ENCODE measurements at places on chromosomes 7 and 10.

GRCh38 chr7:37247861-37248260 lies 200.8 kb downstream of the ELMO1 start:
- DNase-seq = no peak

GRCh38 chr7:129875745-129876411 lies 76.9 kb downstream of the UBE2H start:
- DNase-seq = no peak

- DNase-seq = no peak
Measured at GRCh38 chr7:155848691-155849669, 36.7 kb upstream of the SHH start.

- DNase-seq = no peak
Measured at GRCh38 chr10:88883448-88883809, 3.4 kb downstream of the STAMBPL1 start.

- DNase-seq = no peak
Measured at GRCh38 chr7:149097088-149097487, 6.6 kb upstream of the ZNF786 start.

DNA sequence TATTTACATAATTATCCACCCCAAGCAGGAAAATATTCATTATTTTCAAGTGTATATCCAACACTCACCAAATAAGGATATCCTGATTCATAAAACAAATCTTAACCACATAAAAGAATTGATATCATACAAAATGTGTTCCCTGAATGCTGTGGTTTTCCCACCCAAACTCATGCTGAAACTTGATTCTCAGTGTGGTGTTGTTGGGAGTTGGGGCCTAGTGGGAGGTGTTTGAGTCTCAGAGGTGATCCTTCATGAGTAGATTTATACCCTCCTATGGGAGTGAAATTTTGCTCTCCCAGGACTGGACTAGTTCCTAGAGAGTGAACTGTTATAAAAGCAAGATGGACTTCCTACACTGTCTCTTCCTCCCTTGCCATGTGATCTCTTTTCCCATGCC lies 1028.3 kb downstream of the SORCS1 start:
- no peak for DNase-seq

DNA sequence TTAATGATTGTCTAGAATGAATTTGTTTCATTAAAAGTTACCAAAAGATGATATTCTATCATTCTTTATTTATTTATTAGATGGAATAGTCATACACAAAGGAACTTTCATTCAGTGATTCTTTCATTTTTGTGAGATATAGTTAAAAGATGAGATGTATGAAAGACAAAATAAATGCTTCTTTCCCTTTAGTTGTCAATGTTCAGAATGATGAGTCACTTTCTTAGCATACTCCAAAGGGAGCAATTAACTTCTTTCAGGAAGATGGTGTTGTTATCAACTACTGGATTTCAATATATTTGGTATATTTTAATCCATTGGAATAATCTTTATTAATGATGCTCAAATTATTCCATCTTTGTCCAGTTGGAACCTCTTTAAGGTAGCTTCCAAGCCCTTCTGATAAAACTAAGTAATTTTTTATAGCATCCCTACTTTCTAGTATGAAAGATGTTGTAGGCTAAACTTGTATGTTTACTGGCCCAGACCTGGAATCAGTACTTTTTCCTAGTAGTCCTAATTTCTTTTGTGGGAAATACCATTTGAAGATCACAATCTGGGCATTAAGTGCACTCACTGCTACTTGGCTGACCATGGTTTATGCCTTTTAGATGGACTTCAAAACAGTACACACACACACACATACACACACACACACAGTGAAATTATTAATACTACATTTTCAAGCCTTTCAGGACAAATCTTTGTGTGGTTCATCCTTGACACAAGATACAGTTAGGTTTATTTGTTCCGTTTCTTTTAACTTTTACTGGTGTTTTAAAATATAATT lies 2.5 kb downstream of the GIMAP7 start:
- no peak for DNase-seq

GRCh38 chr10:31146491-31147209 lies 115.0 kb upstream of the ZNF438 start:
- no peak for DNase-seq

GRCh38 chr7:43390576-43390975 lies 192.3 kb upstream of the STK17A start:
- no peak for DNase-seq

- no peak for DNase-seq
Measured at GRCh38 chr7:98678215-98678614, 61.1 kb downstream of the NPTX2 start.

- DNase-seq = no peak
Measured at GRCh38 chr7:29077176-29077575, 69.2 kb downstream of the CPVL start.

DNA sequence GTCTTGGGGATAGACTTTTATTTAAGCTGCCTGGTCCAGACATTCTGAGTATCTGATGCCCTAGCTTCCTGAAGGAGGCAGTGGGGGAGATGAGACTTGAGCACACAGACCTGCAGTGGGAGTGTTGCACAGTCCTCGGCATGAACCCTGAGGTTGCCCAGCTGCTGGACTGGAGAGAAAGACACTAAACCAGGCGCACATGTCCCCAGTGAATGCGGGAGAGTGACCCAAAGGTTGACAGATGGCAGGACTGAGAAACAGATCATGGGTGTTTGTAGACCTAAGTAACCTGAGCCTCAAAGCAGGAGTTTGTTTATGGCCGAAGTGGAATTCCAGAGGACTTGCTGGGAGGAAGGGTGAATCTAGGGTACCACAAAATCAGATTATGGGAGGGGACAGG lies 15.7 kb upstream of the MSRB2 start:
- no peak for DNase-seq

GRCh38 chr7:32167815-32168214 lies 97.6 kb upstream of the PDE1C start:
- no peak for DNase-seq

- DNase-seq = no peak
Measured at GRCh38 chr7:100170101-100170897, 1.9 kb upstream of the GAL3ST4 start.

- DNase-seq = no peak
Measured at GRCh38 chr7:140042386-140042670, 20.4 kb downstream of the PARP12 start.

DNA sequence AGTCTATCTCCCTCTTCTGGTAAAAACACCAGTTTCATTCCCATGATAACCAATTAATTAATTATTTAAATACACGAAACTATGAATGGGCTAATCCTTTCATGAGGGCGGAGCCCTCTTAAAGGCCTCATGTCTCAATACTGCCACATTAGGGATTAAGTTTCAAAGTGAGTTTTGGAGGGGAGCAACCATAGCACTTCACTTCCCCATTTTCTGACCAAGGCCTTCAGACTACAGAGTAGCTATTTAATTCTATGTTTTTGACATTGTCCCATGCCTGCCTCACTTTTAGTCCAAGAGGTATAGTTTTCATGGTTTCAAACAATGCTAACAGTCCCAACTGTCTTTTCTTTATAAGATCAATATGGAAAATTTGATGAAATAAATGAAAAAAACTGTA lies 618.6 kb downstream of the ZWINT start:
- no peak for DNase-seq

GRCh38 chr10:102400076-102400475 lies 4.6 kb downstream of the NFKB2 start:
- DNase-seq = no peak

- DNase-seq = peak; percentile 73
Measured at GRCh38 chr10:101032637-101033224, 1.7 kb downstream of the SFXN3 start.

DNA sequence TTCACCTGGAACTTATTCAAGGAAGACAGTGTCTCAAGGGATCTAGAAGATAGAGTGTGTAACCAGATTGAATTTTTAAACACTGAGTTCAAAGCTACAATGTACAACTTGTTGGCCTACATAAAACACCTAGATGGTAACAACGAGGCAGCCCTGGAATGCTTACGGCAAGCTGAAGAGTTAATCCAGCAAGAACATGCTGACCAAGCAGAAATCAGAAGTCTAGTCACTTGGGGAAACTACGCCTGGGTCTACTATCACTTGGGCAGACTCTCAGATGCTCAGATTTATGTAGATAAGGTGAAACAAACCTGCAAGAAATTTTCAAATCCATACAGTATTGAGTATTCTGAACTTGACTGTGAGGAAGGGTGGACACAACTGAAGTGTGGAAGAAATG lies 10.9 kb downstream of the IFIT3 start:
- no peak for DNase-seq

- no peak for DNase-seq
Measured at GRCh38 chr10:103441206-103441605, 11.0 kb downstream of the CALHM2 start.

- no peak for DNase-seq
Measured at GRCh38 chr7:66683770-66684123, 55.1 kb downstream of the KCTD7 start.

- DNase-seq = no peak
Measured at GRCh38 chr10:118950997-118951637, 78.4 kb upstream of the NANOS1 start.

DNA sequence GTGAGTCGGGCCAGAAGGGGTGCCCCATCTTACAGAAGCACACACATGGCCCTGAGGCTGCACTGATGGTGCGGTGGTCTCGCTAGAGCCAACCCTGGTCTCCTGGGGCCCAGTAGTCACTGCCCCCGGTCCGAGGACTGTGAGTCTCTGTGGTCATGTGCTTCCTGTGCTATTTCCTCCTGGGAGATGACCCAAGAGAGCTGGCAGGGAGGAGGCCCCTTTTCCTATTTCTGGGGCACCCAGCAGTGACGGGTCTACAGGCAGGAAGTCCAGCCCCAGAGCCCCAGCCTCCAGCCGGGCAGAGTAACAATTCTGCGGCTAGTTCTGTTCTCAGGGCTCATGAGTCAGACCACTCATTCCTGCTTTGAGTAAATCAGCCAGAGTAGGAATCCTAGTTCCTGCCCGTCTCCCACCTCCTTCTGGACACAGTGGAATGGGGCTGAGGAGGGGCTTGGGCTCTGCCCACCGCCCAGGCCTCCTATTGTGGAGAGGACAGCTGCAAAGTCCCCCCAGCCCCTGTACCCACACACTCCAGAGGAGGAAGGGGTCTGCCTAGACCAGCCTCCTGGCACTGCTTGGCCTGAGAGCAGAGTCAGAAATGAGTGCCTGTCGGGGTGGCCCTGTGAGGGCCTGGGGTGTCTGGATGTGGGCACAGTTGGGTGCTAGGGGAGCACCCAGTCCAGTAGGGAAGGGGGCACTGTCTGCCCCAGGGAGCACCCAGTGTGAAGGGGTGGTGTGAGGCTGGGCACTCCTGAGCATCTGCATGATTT lies 80.5 kb upstream of the PPIF start:
- DNase-seq = peak; percentile 82

DNA sequence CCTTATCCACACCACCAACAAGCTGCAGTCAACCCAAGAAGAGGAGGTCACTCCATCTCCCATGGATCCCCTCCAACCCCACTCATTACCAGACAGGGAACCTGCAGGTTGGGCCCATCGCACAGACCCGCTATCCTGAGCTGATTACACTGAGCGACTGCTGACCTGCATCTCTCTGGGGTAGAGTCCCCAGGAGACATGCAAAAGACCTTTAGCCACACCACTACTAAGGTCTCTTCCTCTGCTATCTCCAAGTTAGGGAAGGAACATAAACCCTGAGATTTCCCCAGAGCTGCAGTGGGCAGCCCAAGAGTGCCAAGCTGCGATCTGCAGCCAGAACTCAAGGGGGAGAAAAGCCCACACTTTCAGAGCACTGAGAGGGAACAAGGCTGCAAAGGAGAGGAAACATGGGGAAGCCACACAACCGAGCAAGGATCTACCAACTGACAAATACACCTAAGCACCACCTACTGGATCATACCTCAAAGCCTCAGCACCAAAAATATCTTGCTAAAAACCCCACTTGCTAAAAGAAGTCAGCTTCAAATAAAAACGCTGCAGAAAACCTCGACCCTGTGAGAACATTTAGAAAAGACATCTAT lies 298.2 kb downstream of the SORCS1 start:
- DNase-seq = no peak

GRCh38 chr7:156764766-156765165 lies 124.2 kb downstream of the RNF32 start:
- DNase-seq = no peak
